ENCODE measurements at places on chromosomes 2 and 18.

DNA sequence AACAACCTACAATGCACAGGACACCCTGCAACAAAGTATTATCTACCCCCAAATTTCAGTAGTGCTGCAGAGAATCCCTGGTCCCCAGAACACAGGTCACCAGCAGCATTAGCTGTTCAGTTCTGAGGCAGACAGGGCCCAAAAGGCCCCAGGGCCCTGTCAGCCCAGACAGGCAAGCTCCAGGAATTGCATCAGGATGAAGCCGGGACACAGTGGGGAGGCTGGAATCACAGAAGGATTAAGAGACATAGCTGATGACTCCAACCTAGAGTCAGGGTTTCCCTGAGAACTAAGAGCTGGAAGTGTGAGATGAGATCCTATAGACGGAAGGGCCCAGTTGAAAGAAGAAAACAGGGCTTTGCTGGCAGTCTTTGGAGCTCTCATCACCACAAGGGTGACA lies 148.1 kb downstream of the GALNT14 start:
- no peak for DNase-seq

DNA sequence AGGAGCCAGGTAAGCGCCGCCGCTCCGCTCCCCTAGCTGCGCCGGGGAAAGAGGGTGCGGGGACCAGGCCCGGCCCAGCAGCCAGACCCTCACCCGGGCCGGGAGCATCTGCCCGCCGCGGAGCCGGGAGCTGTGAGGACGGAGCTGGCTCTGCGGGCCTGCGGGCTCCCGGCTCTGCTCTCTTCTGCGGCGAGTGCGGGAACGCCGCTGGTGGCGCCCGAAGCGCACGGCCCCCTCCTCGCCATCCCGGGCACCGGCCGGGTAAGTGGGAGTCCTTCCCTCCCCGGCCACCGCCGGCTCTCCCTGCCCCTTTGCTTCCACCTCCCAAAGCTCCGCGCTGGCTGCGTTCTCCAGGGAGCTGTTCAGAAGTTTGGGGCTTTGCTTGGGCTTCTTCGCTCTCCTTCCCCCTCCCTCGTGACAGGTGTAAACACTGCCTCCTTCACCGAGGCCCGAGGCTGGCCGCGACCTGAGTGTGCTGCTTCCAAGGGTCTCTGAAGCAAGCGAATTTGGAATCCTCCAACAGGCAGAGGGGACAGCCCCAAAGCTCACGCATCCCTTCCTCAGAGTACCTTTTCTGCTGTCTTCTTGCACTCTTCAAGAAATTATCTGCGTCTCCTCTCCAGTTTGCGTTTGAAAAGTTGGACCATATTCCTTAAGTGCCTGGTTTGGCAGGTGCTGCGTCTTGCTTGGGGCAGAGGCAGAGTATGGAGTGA lies 632 bp downstream of the AFTPH start:
- DNase-seq: no peak

DNA sequence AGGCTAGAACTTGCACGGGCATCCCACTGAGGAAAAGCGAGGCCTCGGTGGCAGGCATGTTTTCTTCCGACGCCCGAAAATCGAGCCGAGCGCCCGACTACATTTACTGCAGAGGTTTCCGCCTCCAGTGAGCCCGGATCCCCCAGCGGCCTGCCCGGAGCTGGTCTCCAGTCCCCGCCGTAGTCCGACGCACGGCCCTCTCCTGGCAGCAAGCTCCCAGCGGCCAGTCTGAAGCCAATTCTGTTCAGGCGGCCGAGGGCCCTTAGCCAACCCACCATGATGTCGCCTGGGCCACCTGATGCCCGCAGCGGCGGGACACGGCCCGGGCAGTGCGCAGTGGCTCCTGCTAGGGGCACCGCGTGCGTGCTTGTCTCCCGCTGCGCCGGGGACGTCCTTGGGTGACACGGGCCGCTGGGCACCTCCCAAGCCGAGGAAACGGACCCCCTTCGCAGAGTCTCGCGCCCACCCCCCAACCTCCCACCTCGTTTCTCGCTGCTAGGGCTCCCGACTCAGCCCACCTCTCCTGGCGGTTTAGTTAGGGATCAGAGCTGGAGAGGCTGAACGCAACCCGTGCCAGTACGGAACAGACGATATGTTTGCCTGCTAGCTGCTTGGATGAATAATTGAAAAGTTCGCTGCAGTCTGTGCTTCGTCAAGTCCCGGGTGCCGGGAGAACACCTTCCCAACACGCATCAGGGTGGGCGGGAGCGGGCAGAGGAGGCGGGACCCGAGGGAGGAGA lies 5.3 kb downstream of the ONECUT2 start:
- no peak for DNase-seq

DNA sequence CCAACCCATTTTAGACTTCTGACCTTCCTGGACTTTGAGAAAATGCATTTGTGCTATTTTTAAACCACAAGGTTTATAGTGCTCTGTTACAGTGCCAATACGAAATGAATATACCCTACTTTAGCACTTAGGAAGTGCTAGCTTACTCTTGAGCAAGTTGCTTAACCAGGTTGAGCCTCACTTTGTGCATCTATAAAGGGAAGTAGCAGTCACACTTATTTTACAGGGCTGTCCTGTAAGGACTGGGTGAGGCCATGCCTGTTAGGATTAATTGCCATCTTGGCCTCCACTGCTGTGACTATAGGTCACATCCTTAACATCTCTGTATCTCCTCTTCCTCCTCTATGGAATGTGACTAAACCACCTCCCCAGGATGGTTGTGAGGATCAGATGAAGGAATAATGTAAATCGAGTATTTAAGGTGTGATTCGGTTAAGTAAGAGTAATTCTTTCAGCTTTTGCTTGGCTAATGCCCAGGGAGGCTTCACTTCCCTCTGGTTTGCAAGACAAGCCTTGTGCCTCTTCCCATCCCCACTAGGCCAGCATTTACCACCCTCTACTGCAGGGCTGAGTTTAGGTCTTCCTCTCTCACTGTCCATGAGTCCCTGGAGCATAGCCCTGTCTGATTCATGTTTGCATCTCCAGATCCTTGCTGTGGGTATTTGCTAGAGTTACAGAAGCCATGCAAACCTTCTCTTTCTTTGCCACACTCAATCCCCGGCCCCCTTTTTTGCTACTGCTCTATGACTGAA lies 341.2 kb downstream of the ZNF521 start:
- no peak for DNase-seq

DNA sequence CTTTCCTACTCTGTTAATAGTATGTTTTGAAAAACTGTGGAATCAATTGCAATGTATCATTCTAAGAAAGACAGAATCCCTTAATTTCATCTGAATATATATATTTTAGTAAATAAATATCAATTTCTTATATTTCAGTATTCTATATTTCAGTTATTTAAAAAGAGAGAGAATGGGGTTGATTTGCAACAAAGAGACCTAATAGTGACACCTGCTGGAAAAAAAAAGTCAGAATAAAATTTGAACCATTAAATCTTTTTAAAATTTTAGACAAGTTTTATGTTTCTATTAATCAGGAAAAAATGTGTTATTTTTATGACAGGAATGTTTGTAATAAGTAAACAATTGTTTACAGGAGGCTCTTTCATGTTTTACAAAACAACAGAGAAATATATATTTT lies 20.7 kb upstream of the CCNT2 start:
- no peak for DNase-seq

GRCh38 chr2:17242813-17243485 lies 275.3 kb downstream of the RAD51AP2 start:
- no peak for DNase-seq

- DNase-seq: no peak
These were observed 21.9 kb upstream of the ALPI start for GRCh38 chr2:232434091-232434490.

- no peak for DNase-seq
These were observed 105.9 kb downstream of the RBMS1 start for GRCh38 chr2:160387558-160388262.

DNA sequence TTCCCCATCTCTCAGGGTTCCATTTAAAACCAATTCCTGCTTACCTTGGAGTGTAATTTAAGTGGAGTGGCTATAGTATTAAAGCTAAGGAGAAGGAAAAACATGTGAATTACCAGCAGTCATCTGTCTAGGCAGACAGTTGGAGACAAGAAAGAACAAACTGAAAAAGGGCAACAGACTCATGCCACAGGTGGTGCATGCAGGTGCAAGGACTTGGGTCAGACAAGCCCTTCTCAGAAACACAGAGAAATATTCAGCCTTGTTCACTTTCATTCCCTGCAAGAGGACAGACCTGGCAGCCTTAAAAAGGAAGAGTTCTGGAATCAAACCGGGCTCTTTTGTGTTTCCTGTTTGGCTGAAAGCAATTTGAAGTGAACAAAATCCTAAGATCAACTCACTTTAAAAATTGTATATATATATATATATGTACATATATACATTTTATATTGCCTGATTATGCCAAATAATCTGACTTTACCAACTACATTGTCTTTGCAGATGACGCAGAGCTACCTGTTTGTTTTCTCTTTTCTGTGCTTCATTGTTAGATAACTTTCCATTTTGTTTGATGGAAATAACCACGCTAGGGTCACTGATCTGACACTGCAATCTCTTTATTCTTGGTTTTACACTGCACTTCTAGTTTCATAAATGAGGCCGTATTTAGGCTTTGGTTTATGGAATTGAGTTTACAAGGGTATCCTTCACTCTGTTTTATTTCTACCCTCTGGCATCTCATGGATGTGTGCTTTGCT lies 35.1 kb upstream of the VPS54 start:
- DNase-seq: no peak

- no peak for DNase-seq
These were observed 359.9 kb downstream of the TNS1 start for GRCh38 chr2:217642944-217643343.

- no peak for DNase-seq
These were observed 433.8 kb downstream of the NBAS start for GRCh38 chr2:15127301-15127700.

DNA sequence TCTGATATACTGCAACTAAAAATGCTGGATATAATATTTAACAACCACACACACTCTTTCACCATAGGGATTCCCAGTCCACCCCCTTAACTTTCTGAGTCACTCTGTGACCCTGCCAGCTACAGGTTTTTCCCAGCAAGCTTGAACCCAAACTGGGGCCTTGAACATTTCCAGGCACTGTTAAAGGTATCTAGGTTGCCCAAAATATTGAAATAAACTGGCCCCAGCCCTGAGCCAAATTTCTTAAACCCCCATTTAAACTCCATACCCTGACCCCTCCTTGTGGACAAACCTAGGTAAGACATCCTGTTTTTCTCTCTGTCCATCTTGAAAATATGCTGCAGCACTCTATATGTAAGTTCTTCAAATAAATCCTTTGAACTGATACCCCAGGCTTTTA lies 19.7 kb upstream of the DCTN1 start:
- no peak for DNase-seq

DNA sequence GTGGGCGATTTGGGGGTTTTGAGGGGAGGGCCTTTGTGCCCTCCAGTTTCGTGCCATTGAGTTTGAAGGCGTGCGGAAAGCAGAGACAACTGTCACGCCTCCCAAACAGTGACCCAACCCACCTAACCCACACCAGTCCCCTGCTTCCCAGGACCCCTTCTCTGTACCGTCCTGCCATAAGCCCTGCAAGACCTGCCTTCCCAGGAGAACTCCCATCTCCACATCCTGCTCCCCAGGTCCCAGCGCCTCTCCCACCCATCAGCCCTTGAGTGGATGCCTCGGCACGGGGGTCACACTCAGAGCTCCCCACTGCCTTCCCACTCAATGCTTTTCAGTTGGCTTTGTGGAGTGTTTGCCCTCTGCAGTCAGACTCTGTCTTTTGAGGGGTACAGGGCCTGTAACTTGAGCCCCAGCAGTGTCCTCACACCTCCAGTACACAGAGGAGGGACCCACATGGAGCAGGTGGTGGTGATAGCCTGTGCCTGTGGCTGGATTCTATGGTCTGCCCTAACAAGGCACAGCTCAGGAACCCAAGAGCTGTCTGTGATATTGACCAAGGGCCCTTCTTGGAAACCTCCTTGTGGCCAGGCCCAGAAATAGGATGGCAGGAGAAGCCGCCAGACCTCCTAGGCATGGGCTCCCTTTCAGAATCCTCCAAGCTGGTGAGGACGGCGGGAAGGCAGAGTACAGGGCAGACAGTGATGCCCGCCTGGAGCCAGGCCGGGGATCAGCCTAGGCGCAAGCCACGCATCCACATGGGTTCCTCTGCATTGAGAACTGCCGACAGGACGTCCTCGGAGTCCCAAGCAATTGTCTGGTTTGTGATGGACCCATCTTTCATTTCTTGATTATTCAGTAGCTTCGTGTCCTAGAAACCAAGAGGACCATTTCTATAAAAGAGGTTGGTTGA lies 44.4 kb upstream of the SMAD7 start:
- DNase-seq: no peak

- DNase-seq: no peak
These were observed 56.4 kb upstream of the ITGA6 start for GRCh38 chr2:172370821-172371455.

- DNase-seq: no peak
These were observed 75.2 kb upstream of the SMAD7 start for GRCh38 chr18:49025767-49026500.

- no peak for DNase-seq
These were observed 12.3 kb upstream of the GPR55 start for GRCh38 chr2:230937362-230937761.

GRCh38 chr18:23178201-23178600 lies 42.9 kb downstream of the CABLES1 start:
- no peak for DNase-seq

DNA sequence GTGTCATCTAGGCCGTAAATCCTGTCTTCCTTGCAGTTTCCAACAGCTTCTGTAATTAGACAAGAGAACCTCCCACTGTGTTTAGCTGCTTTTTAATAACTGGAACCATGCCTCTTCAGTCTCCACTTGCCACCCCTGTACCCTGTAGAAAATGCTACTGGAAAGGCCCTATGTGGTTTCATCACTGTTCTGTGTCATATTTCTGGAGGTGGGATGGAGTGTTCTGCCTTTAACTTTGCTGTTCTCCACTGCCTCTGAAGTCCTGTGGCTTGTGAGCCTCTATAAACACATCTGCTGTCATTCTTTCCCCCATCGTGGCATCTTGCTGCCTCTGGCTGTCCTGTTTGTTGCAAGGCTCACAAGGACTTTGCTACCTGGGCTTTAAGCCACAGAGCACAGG lies 17.9 kb downstream of the MGAT5 start:
- DNase-seq: no peak

DNA sequence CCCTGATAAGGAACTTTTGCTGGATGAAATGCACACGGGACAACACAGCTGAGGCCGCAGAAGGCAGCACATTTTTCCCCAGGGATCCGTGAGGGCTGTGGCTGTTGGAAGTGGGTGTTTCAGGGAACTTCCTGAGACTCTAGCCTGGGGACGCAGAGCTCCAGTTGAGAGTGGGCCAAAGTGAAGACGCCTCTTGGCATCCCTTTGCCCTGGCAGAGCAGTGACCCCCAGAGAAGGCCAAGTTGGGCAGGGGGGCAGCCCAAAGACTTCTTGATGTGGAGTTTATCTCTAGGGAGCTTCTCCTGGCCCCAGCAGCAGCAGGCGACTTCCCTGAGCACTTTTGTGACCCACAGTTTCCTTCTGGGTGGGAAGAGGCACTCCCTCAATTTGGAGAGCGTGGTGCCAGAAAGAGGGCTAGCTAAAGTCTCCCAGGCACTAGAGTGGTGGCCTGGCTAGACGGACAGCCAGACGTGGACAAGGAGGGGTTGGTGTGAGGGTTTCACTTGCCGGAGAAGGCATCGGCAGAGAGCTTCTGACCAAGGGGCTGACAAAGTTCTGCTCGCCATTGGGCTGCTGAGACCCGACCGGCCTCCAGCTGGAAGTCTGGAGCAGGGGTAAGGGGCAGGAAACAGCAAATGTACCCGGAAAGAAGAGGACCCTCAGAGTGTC lies 108.8 kb downstream of the ACKR3 start:
- DNase-seq: no peak

Data from cortex of kidney (tissue), 1 donor.